ENCODE measurements at places on chromosomes 12 and 14.
A peak's percentile ranks its signal among the peaks of the same experiment; 100 is the strongest.

DNA sequence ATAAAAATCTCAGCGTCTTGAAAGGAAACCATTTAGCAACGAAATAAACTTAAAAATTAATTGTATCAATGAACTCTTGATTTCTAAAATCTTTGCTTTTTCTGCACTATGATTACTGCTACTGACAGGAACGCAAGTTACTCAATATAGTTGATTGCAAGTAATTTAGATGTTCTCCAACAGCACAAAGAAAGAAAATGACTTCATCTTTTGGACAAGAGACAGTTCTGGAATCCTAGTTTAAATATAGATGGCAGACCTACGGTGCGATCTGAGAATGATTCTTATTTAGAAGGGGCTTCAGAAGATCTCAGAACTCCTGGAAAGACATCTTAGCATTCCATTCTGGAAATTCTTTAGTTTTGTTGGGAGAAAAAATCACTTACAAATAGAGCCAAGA lies 1.4 kb upstream of the SUDS3 start:
- no peak for DNase-seq

DNA sequence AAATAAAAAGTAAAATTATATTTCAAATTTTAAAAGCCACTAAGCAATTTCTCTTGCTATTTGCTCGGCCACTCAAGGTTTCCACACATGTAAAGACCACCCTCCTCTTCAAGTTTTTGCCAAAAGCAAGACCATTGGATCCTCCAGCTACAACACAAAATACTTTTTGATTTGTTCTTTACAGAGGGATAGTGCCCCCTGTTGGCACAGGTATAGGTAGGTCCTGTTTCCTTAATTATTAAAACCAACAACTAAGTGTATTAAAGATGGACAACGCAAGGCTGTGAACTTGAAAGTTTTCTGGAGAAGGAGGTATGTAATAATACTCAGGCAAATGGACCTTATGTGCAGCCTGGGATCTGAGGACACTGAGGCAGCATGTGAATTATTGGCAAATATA lies 23.8 kb downstream of the ATP6V1D start:
- DNase-seq, result no peak

- DNase-seq, result no peak
Observed at GRCh38 chr12:94187361-94187760, 39.0 kb downstream of the PLXNC1 start.

GRCh38 chr12:93824514-93825500 lies 147.6 kb downstream of the CRADD start:
- DNase-seq, result no peak

GRCh38 chr12:53795927-53796326 lies 44.1 kb upstream of the CISTR start:
- DNase-seq, result no peak

GRCh38 chr12:46659824-46660223 lies 166.0 kb downstream of the SLC38A4 start:
- DNase-seq, result no peak

DNA sequence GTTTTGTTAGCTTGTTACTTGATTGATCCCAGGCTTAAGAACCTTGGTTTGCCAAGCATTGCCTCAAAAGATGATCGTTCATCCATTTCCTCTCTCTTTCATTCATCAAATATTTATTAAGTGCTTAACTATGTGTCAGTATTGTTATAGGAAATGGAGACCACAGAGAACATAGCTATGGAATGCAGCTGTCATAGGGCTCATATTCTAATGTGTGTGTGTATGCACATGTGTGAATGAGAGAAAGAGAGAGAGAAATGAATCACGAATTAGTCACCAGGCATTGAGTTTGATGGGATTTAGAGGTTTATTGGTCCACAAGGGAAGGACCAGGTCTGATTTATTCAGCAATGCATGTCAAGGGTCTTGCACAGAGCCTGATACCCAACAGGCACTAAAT lies 71.0 kb upstream of the FBXO21 start:
- DNase-seq, result no peak

DNA sequence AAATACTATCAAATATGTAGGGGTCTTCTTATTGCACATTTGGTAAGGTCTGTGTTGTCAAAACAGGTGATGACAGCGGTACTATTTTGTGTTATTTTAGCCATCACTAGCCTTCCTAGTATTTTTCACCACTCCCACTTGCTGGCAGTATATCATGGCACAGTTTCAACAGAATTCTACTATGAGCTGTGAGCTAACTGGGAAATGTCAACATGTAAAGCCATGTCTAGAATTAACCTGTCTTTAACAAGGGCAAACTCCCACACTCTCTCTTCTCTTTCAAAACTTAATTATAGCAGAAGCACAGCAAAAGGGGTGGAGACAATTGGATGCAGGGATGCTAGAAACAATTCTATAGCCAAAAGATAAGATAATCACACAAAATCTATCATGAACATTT lies 253.4 kb downstream of the PAX9 start:
- DNase-seq, result no peak

- DNase-seq, result no peak
Observed at GRCh38 chr14:31287294-31287972, 79.8 kb upstream of the HECTD1 start.

DNA sequence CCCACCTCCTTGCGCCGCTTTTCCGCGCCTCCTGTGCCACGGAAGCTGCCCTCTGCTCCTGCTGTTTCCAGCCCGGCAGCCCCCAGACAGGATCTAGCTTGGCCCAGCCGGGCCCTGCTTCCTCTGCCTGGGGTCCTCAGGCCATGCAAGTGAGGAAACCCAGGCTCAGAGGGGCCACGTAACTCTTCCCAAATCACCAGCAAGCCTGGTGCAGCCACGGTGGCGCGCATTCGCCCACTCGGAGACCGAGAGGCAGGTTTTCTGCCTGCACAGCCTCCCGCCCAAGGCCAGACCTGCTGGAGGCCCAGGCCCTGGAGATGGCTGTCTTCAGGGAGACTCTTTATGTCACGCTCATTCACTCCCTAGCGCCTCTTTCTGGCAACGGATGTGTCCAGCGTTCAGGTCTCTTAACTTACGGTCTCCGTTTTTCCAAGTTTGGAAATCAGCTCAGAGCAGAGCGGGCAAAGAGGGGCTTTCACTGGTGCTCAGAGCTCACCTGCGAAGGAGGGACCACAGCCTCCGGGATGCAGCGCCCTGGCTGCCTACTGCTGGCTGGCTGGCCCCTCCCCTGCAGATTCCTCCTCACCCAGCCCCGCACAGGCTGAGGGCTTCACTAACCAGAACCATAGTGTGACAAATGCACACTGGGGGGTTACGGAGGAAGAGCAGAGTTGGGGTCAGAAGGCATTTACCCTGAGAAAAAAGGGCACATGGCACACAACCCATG lies 20.6 kb upstream of the CEP170B start:
- no peak for DNase-seq

DNA sequence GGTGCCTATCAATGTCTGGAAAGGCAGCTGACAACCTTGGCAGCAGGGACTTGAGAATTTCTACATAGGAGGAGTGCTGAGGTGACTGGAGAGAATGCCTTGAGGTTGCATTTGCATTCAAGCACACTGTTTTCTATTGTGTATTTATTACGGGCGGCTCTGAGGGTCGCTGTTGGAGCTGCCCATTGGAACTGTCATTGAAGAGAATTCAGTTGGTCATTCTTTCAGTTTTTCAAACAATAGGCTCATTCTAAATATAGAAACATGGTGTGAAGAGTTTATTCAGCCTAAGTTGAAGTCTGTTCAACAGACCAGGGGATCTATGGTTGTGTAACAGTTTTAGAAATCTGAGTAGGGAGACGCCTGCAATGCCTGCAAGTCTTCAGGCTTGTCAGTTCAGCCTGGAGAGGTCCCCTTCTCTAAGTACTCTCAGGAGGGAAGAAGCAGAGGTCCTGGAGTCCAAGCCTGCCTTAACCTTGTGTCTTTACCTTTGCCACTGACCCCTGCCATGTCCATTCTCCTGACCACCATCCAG lies 9.8 kb upstream of the ABHD12B start:
- no peak for DNase-seq

GRCh38 chr14:104331871-104332605 lies 193.7 kb downstream of the KIF26A start:
- DNase-seq, result no peak

DNA sequence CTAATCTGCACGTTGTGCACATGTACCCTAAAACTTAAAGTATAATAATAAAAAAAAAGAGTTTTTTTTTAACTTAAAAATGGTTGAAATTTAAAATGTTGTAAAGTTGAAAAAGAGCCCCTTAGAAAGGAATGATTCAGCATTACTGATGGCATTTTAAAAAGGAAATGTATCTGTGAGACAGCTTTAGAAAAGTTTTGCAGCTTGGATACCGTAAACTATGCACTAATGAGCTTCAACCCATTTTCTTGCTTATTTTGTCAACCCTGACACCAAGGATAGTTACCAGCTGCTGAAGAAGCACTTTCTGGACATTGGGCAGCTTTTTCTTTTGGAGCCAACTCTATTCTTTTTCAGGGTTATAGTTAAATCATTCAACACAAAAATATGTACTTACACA lies 4.3 kb downstream of the BICD1 start:
- DNase-seq, result no peak

DNA sequence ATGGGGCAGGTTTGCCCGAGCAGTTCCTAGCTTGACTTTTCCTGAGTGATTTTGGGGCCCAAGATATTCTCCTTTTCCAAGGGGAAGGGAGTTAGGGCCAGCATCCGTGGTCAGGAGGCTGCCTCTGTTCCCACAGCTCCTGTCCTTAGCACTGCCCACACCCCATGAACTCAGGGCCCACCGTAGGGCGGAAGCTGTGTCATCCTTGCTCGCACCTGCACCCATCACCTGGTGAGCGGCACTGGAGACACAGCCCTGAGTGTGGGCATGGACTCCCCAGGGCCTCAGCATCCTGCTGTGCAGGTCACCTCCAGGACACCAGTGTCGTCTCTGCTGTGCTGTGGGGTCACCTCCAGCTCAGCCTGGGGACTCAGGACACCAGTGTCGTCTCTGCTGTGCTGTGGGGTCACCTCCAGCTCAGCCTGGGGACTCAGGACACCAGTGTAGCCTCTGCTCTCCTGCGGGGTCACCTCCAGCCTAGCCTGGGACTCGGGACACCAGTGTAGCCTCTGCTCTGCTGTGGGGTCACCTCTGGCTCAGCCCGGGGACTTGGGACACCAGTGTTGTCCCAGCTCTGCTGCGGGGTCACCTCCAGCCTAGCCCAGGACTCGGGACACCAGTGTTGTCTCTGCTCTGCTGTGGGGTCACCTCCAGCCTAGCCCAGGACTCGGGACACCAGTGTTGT lies 322.9 kb downstream of the ADGRD1 start:
- DNase-seq, result no peak

GRCh38 chr14:104085889-104086201 lies 345 bp downstream of the ASPG start:
- peak; percentile 12 for DNase-seq

DNA sequence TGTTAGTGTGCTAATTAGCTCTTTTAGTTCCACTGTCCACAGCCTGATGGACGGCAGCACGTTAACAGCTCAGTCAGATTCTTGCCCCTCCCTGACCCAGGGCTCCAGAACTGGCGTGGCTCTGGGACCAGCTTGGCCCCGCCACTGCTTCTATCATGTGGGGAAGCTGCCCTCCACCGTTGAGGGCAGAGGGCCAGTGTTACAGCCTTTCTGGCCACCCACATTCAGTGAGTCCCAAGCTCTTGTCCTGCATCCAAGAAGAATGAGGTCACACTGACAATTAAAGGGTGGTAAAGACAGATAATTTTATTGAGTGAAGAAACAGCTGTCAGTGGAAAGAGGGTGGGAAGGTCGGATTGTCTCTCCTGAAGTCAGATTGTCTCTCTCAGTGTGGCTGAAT lies 36.9 kb downstream of the BCL2L14 start:
- DNase-seq, result no peak
